ENCODE measurements at places on chromosomes 11 and 22. TPM values are rescaled to one million over a fixed set of nuclear protein-coding genes. Genes with fewer than 3 reads are reported as not detected.

- H3K4me1 ChIP-seq, result peaks cover 4% of the 10 kb centered on the region
- H3K4me3 ChIP-seq, result peak overlapping the region; percentile 66
- no peaks in the 10 kb centered on the region for H3K36me3 ChIP-seq
- no peaks in the 10 kb centered on the region for H3K27me3 ChIP-seq
- peak overlapping the region; percentile 97 for H3K27ac ChIP-seq
- DNase-seq, result peak; percentile 97
Measured at GRCh38 chr11:102111011-102111786, 952 bp downstream of the YAP1 start.

DNA sequence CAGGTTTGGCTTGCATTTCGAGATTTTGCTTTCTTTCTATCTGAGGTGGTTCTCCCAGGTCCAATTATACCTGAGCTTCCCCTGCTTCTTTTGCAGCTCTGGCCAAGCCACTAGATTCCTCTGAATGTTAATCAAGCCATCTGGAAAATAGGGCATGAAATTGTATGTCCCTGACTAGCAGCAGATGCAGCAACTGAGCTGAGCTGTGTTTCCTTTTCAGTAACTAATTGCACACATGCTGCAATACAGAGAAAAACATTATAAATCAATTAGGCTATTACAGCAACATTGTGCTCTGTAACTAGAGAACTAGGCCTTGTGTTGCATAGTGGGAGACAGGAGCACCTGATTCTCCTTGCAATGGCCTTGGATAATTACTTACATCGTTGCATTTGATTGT lies 408.3 kb downstream of the ETS1 start:
- no peaks in the 10 kb centered on the region for H3K27me3 ChIP-seq
- no peak for DNase-seq
- H3K4me1 ChIP-seq, result peaks cover 6% of the 10 kb centered on the region
- no peak overlapping the region for H3K27ac ChIP-seq
- H3K4me3 ChIP-seq, result no peak overlapping the region

DNA sequence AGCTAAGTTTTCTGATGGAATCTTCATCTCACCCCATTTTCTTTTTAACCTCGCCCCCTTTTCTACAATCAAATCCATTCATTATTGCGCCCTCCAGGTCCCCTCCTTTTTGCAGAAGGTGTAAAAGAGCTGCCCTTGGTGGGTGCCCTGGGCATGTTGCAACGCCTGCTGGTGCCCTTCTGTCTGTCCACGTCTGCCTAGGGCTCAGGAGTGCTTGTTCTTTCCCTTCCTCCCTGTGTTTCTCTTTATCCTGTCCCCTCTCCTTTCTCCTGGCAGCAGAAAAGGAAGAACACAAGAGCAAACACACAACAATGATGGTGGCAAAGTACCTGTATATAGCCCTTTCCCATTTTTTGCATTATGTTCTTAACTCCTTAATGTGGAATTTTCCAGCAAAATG lies 6.2 kb upstream of the TLCD5 start:
- DNase-seq, result no peak
- H3K27me3 ChIP-seq, result no peaks in the 10 kb centered on the region
- no peak overlapping the region for H3K4me3 ChIP-seq

DNA sequence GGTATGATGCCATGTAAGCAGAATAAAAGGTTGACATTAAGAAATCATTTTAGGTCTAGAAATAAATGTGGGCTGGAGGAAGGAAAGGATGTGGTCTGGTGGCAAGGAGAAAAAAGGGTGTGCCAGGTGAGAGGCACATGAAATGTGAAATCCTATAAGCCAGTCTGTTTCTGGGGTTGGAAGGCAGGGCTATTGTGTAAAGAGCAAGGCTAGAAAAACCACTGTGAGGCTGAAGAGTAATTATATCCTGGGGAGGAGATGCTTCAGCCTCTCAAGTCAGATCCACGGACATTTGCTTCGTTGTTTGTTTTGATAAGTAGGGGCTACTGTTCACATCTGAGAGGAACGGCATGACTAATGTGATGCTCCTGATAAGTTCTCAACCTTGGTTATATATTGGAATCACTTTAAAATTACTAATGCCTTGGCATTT lies 77.5 kb upstream of the CTSC start:
- H3K27me3 ChIP-seq, result no peaks in the 10 kb centered on the region
- H3K27ac ChIP-seq, result no peak overlapping the region
- no peak for DNase-seq
- H3K36me3 ChIP-seq, result no peaks in the 10 kb centered on the region
- no peak overlapping the region for H3K4me3 ChIP-seq

DNA sequence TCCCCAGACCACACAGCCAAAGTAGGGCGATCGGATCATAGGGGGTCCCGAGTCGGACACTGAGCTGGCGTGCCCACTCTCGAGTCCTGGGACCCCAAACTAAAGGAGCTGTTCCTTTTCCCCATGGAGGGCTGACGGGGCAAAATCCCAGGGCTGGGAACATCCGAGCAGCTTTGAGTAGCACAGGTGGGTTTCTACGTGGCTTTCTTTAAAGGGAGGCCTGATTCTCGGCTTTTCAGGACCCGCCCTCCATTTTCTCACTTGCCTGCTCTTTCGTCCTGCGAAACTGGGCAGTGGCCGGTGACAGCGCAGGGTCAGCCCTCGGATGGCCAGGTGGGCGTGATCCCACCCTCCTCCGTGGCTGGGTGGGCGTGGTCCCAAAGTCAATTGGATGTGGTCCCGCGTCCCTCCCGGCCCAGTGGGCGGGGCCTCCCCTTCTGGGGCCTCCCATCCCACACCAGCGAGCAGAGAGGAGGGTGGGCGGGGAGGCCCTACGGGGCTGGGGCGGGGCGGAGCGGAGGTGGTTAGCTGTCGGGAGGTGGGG lies 17.5 kb upstream of the TXNRD2 start:
- H3K4me1 ChIP-seq, result no peaks in the 10 kb centered on the region
- H3K27me3 ChIP-seq, result no peaks in the 10 kb centered on the region
- peak overlapping the region; percentile 71 for H3K27ac ChIP-seq
- peak overlapping the region; percentile 51 for H3K4me3 ChIP-seq
- DNase-seq, result peak; percentile 96

DNA sequence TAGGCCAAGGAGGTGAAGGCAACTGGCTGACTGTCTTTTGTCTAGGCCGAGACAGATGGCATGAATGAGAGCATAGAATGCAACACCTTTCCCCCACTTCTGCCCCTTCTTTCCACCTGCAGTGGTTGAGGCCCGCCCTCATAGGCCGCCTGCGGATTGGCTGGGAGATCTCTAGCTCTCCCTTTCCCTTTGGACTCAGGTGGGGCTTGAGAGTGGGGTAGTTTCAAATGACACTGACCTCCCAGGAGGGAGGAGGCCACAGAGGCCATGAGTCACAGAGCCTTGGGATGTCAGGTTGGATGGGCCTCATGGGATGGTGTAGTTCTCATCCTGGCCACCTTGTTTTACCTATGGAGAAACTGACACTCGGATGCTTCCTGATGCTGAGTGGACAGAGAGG lies 9.1 kb downstream of the MICAL2 start:
- H3K4me3 ChIP-seq, result no peak overlapping the region
- no peak overlapping the region for H3K27ac ChIP-seq
- no peaks in the 10 kb centered on the region for H3K27me3 ChIP-seq
- no peaks in the 10 kb centered on the region for H3K36me3 ChIP-seq
- DNase-seq, result no peak
- no peaks in the 10 kb centered on the region for H3K4me1 ChIP-seq

The OR5A1 gene
- not detected for total RNA-seq

DNA sequence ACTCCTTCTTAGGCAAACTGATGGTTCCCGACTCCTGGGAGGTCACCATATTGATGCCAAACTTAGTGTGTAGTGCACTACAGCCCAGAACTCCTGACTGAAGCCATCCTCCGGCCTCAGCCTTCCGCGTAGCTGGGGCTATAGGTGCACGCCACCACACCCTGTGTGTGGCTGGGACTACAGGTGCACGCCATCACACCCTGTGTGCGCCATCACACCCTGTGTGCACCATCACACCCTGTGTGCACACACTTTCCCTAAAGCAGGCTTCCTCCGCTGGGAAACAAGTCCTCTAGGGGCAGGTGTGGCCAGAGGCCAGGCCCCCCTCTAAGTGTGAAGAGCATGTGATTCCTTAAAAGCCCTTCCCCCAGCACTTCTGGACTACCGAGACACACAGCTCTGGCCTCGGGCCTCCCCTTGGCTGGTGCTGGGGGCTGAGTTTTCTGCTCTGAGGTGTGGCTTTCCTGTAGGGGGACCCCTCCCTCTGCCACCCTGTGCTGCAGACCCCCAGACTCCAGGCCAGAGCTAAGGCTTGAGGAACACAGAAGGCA lies 81.7 kb downstream of the BCR start:
- no peak overlapping the region for H3K4me3 ChIP-seq
- H3K36me3 ChIP-seq, result peaks cover 22% of the 10 kb centered on the region
- H3K4me1 ChIP-seq, result peaks cover 34% of the 10 kb centered on the region
- no peaks in the 10 kb centered on the region for H3K27me3 ChIP-seq
- H3K27ac ChIP-seq, result peak overlapping the region; percentile 32

The OR51B5 gene
- total RNA-seq, result not detected

DNA sequence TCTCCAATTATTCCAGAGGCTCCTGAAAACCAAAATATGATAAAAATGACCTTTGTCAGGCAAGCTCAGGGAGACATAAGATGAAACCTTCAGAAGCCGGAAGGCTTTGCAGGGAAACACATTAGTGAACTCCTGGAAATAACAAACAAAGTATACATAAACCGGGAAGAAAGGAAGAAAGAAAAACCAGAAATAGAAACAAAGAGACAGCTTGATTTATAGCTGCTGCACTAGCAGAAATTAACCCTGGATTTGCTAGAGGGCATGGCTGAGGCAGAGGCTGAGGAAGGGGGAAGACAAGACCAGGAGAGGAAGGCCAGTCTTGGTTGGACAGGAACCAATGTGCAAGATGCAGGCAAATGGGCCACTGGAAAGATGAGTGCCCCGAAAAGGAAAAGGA lies 33.3 kb downstream of the SLC22A25 start:
- no peak overlapping the region for H3K4me3 ChIP-seq
- H3K4me1 ChIP-seq, result no peaks in the 10 kb centered on the region
- no peaks in the 10 kb centered on the region for H3K36me3 ChIP-seq
- no peak overlapping the region for H3K27ac ChIP-seq
- H3K27me3 ChIP-seq, result no peaks in the 10 kb centered on the region
- DNase-seq, result no peak

The BAIAP2L2 gene
- 9.7 TPM for total RNA-seq

The OR9Q2 gene
- total RNA-seq, result not detected

- DNase-seq, result peak; percentile 66
- H3K4me1 ChIP-seq, result no peaks in the 10 kb centered on the region
- no peak overlapping the region for H3K27ac ChIP-seq
- no peaks in the 10 kb centered on the region for H3K27me3 ChIP-seq
- no peaks in the 10 kb centered on the region for H3K36me3 ChIP-seq
Measured at GRCh38 chr11:63738720-63739360, 29.7 kb downstream of the ZFTA start.

The KCNA4 gene
- total RNA-seq, result 0.06 TPM

GRCh38 chr11:7936615-7937014 lies 4.9 kb downstream of the OR10A3 start:
- H3K27ac ChIP-seq, result no peak overlapping the region
- H3K4me1 ChIP-seq, result no peaks in the 10 kb centered on the region
- no peaks in the 10 kb centered on the region for H3K36me3 ChIP-seq
- DNase-seq, result no peak
- no peak overlapping the region for H3K4me3 ChIP-seq

The NAT10 gene
- total RNA-seq, result 43.1 TPM

- no peak overlapping the region for H3K4me3 ChIP-seq
- H3K27ac ChIP-seq, result no peak overlapping the region
- no peaks in the 10 kb centered on the region for H3K4me1 ChIP-seq
- H3K27me3 ChIP-seq, result no peaks in the 10 kb centered on the region
- DNase-seq, result no peak
- H3K36me3 ChIP-seq, result no peaks in the 10 kb centered on the region
Measured at GRCh38 chr11:66133216-66133775, 63.2 kb downstream of the PACS1 start.

- H3K27me3 ChIP-seq, result no peaks in the 10 kb centered on the region
- no peaks in the 10 kb centered on the region for H3K4me1 ChIP-seq
- no peak overlapping the region for H3K27ac ChIP-seq
Measured at GRCh38 chr11:130403271-130403804, 25.1 kb downstream of the ADAMTS8 start.

- H3K4me3 ChIP-seq, result no peak overlapping the region
- H3K27ac ChIP-seq, result no peak overlapping the region
- no peaks in the 10 kb centered on the region for H3K27me3 ChIP-seq
- DNase-seq, result no peak
- H3K4me1 ChIP-seq, result no peaks in the 10 kb centered on the region
Measured at GRCh38 chr11:31873124-31873523, 62.0 kb upstream of the PAX6 start.

GRCh38 chr11:16013649-16014275 lies 342.6 kb downstream of the SOX6 start:
- peaks cover 4% of the 10 kb centered on the region for H3K4me1 ChIP-seq
- H3K27me3 ChIP-seq, result no peaks in the 10 kb centered on the region
- peak; percentile 83 for DNase-seq
- peaks cover 3% of the 10 kb centered on the region for H3K36me3 ChIP-seq
- H3K4me3 ChIP-seq, result no peak overlapping the region

The OR52B4 gene
- not detected for total RNA-seq

DNA sequence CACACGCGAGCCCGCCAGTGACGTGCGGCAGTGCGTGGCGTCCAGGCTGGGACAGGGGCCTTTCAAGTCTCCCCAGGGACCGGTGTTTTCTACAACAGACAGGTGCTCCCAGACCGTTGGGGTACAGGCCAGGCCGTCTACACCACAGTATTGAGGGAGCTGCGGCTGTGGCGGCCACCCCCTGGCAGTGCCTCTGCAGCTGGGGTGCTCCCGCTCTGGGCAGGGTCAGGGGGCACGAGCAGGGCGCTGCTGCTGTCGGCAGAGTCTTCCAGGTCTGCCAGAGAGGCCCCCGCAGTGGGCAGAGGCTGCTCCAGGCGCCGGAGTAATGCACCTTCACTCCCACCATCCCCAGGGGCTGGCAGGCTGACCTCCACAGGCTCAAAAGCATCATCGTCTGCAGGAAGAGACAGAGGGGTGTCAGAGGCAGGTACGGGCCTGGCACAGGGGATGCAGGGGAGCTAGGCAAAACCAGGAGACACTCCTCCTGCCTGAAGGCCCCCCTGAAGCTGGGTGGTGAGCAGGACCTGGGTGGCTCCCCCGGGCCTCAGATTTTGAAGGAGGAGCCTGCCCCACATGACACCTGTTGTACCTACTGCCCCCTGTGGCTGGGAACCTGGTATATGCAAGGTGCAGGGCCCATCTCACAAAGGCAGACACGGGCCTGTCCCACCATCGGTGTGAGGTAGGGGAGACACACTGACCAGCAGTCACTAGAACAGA lies 83.3 kb downstream of the DGCR2 start:
- no peaks in the 10 kb centered on the region for H3K4me1 ChIP-seq
- no peak overlapping the region for H3K4me3 ChIP-seq
- peaks cover 28% of the 10 kb centered on the region for H3K36me3 ChIP-seq
- no peaks in the 10 kb centered on the region for H3K27me3 ChIP-seq

GRCh38 chr11:28684011-28684586 lies 575.9 kb downstream of the METTL15 start:
- no peaks in the 10 kb centered on the region for H3K36me3 ChIP-seq
- H3K4me1 ChIP-seq, result no peaks in the 10 kb centered on the region
- peak; percentile 40 for DNase-seq
- H3K27me3 ChIP-seq, result no peaks in the 10 kb centered on the region
- no peak overlapping the region for H3K27ac ChIP-seq

All from kidney (tissue), 22 donors.